ENCODE measurements at places on chromosomes 4 and X.

DNA sequence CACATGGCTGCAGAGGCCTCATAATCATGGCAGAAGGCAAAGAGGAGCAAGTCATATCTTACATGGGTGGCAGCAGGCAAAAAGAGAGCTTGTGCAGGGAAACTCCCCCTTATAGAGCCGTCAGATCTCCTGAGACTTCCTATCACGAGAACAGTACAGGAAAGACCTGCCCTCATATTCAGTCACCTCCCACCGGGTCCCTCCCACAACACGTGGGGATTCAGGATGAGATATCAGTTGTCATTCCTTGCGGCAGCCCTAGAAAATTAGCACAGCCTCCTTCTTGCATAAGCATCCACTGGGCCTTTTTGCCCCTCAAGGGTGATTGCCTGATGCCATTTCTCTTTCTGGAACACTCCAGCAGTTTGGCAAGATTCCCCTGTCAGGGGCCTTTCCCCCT lies 61.7 kb upstream of the STX18 start:
- DNase-seq: no peak

DNA sequence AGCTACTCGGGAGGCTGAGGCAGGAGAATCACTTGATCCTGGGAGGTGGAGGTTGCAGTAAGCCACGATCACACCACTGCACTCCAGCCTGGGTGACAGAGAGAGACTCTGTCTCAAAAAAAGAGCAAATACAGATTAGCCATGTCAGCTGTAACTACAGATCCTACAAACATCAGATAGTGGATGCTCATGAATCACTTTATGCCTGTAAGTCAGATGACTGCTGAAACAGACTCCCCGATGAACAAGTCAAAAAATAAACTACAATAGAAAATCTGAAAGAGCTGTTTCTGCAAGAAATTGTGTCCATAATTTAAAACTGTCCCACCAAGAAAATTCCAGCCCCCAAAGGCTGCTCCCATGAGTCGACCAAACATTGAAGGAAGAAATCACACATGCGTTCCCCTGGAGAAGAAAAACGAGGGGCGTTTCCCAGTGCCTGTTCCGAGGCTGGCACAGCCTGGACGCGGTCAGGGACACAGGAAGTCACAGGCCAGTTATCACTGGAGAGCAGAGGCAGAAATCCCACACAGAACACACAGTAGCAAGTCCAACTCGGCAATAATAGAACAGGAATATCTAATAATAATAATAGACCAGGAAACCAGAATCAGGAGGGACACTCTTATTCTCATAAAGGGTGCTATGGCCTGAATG lies 30.0 kb upstream of the GTPBP6 start:
- no peak for DNase-seq

GRCh38 chrX:53116101-53116500 lies 22.2 kb downstream of the KANTR start:
- DNase-seq: no peak

DNA sequence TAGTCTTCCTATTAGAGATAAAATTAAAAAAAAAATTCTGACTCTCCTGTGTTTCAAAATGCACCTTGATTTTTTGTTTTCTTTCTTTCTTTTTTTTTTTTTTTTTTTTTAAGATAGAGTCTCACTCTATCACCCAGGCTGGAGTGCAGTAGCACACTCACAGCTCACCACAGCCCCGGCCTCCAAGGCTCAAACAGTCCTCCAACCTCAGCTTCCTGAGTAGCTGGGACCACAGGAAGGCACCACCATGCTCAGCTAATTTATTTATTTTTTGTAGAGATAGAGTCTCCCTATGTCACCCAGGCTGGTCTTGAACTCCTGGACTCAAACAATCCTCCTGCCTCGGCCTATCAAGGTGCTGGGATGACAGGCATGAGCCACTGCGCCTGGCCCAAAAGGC lies 41.1 kb upstream of the TMEM184C start:
- DNase-seq: no peak

DNA sequence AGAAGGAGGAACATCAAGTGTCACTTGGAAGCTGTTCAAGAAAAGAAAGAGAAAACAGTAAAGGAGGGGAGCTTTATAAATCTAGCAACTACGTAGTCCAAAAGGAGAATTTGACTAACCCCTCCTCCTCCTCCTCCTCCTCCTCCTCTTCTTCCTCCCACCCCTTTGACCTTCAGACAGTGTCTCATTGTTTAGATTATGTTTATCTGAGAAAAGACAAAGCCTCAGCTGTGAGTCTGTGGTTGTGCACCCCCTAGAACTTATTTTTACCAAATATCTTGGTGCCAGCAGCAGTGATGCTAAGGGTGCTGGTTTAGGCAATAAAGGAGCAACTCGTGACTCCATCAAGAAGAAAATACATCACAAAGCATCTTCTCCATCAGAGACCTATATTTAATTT lies 68.9 kb upstream of the BMP2K start:
- DNase-seq: peak; percentile 19

- DNase-seq: no peak
These were observed 38.4 kb downstream of the GPRIN3 start for GRCh38 chr4:89269121-89269666.

DNA sequence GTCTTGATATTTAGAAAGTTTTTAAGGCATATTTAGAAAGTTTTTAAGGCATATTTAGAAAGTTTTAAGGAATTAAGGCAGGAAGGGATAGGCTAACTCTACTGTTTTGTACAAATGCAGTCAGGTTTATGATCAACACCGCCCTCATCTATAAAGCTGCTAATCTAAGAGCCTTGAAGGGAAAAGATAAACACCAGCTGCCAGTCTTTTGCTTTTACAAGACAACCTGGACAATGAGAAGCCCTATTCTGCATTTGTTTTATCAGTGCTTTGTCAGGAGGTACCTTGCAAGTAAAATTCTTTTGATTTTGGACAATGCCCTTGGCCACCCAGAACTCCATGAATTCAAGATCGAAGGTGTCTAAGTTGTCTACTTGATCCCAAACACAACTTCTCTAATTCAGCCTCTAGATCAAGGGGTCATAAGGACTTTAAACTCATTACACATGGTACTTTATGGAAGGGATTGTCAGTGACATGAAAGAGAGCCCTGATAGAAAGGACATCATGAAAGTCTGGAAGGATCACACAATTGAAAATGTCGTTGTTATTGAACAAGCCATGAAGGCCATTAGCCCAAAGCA lies 39.8 kb downstream of the IL15 start:
- DNase-seq: no peak

DNA sequence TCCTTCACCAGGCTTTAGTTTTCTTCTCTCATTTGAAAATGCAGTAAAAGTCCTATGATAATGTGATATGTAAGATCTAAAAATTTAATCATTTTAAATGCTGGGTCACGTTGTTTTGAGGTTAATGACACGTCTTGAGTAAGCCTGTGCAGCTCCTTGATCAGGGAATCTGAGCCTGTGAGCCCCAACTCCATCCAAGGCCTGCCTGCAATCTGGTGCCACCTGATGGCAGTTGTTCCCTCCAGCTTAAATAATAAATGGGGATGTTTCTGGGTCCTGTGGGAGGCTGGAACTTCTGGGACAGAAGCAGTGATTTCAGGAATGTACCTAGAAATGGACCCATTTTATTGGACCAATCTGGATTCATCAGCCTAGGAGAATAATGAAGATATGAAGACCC lies 455.4 kb upstream of the ADGRL3 start:
- no peak for DNase-seq

- DNase-seq: peak; percentile 48
These were observed 6.0 kb upstream of the EFNB1 start for GRCh38 chrX:68822641-68823410.

GRCh38 chr4:79088946-79089691 lies 149.9 kb upstream of the PAQR3 start:
- DNase-seq: no peak

DNA sequence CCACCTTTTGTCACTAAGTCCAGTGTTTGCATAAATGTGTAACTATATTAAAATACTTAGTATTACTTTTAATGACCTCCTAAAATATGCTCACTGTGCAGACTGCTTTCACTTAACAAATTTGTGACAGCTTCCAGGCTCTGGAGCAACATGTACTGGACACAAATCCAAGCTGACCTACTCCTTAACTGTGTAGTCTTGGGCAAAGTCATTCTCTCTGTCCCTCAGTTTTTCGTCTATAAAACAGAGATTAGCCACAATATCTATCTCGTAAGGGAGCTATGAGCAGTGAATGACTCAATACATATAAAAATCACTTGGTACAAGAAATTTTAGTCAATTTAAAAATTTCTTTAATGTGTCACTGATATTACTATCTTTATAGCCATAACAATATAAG lies 20.4 kb upstream of the RAB40A start:
- DNase-seq: no peak

- no peak for DNase-seq
These were observed 66.9 kb upstream of the DAPP1 start for GRCh38 chr4:99749445-99750391.

DNA sequence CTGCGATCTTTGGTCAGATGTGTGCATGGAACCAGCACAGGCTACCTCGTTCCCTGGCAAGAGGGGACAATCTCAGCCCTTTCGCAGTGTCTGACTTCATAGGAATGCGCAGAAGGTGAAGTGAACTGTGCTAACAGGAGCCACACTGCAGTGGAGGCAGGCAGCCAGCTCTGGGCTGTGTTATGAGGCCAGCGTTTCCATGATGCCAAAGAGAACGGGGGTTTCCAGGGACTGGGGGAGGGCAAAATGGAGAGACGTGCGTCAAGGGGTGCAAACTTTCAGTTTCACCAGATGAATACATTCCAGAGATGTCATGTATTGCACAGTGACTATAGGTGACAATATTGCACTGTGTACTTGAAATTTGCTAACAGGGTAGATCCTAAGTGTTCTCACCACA lies 30.4 kb downstream of the CLDN34 start:
- DNase-seq: no peak

DNA sequence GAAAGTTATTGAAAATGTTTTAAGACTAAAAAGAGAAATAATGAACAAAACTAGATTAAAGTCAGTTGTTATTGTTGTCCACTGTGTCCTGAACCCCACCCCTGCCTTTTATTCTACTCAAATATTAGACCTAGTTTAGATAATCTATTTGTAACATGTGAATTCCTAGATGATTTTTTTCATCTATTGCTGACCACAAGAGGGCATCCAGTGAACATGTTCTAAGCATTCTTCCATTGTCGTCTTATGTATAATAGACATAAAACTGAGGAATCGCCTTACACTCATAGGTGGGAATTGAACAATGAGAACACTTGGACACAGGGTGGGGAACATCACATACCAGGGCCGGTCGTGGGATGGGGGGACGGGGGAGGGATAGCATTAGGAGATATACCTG lies 36.4 kb upstream of the HPRT1 start:
- peak; percentile 30 for DNase-seq

- no peak for DNase-seq
These were observed 19.8 kb downstream of the DGKQ start for GRCh38 chr4:953574-953915.

DNA sequence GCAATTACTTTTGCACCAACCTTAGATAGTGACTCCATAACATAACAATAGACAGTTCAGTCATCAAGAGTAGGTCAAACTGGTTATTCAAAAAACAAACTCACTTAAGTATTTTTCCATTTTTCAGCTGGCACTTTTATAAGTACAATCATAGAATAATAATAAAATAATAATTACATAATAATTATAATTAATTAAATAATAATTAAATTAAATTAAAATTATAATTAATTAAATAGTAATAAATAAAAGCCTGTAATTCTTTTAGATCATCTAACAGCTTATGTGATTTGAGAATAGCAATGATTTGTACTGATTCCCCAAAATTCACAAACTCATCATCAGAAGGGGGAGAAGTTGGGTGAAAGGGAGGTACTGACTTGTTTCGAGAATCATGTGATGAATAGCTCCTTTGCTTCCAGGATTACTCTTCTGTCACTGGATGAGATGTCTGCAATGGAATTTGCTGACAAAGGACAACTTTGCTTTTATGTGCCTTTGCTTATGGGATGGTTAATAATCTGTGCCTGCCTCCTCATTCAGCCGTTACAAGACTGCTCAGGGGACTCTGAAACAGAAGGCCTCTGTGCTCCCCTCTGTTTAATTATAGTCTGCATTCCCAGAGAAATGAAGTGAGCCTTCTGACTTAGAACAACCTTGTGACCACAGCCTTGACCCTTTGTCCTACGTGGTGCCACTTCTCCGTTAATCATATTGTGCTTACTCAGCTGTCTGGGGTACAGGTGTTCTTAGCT lies 104.8 kb upstream of the ENPEP start:
- no peak for DNase-seq

DNA sequence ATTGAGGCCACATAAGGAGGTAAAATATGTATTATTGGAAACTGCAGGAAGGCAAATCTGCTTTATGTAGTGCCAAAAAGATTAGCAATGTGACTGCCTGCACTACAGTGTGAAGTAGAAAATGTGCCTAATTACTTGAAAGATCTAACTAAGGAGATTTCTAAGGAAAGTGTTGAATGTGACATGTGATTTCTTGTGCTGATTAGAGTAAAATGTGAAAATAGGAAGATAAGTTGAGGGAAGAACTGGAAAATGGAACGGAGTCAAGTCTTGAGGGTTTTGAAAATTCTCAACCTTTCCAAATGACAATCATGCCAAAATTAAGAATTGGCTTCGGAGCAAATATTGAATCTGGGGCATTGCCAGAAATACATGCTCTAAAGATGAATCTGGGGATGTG lies 209.5 kb upstream of the SPOCK3 start:
- no peak for DNase-seq

DNA sequence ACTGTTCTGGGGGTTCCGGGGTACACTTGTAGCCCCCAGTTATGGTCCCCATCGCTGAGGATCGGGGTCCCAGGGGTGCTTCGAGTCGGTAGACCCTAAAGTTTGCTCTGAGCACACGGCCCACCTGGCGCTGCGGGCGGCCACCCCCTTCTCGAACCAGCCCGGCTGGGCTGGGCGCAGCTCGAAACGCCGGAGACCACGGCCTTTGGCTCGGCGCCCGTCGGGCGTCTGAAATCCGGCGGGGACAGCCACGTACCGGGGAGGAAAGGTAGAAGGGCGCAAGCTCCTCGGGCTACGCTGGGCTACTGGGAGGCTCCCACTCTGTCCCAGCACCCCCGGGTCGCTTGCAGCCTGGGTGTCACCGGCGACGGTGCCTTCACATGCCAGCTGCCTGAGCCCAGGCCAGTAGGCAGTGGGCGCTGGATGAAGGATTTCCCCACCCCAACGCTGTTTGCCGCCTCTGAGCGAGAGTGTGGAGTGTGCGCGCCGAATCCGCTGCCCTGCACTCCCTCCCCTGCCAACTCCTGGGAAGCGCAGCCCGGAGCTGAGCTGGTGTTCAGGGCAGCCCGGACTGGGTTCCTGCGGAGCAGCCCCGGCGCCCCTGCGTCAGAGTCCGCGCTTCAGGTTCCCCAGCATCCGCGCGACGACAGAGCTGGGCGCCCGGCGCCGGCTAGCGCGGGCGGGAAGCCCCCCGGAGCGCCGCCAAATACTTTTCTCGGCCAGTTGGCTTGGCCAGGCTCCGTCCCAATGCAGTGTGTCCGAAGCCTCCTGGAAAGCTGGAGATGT lies 637 bp downstream of the MAMLD1 start:
- DNase-seq: no peak

GRCh38 chrX:17432158-17432557 lies 57.2 kb downstream of the NHS start:
- DNase-seq: no peak

DNA sequence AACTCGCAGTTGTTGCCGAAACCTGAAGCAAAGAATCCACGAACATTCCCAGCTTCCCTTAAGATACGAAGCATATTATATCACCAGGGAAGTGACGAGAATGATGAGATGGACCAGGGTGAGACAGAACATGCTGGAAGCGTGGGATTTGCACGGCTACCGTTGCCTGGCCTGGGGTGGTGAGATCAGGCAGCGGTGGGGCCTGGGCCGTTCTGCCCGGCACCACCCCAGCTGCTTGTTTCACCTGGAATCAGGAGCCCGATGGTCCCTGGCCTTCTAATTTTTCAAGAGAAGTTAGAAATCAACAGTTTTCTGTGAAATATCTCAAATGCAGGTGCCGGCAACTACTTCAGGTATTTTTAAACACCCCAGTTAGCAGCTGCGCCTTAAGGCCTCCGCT lies 5.7 kb downstream of the CLDN22 start:
- DNase-seq: no peak

All from NAMALWA (cell line).